T-helper 17 cell (primary cell): ENCODE measurements at places on chromosomes 16 and 17. TPM values are rescaled to one million over a fixed set of nuclear protein-coding genes. Genes with fewer than 3 reads are reported as not detected.

The TP53TG3B gene
- total RNA-seq, result not detected

The MEIOB gene
- total RNA-seq, result not detected

The HOXB1 gene
- total RNA-seq, result not detected

The PLA2G10 gene
- total RNA-seq, result not detected

The SDR42E1 gene
- total RNA-seq, result 4.9 TPM

The SPATA32 gene
- 0.17 TPM for total RNA-seq

GRCh38 chr17:74712756-74713155 is at the start of gene CD300LF:
Gene CD300LF, minus strand, starts transcription at chr17:74712923. Its CDS starts 57 bp downstream, at chr17:74712866.
- peaks cover 4% of the 10 kb centered on the region for H3K36me3 ChIP-seq
- peaks cover 22% of the 10 kb centered on the region for H3K27me3 ChIP-seq
- DNase-seq, result no peak
- H3K27ac ChIP-seq, result no peak within 1 kb of the TSS

DNA sequence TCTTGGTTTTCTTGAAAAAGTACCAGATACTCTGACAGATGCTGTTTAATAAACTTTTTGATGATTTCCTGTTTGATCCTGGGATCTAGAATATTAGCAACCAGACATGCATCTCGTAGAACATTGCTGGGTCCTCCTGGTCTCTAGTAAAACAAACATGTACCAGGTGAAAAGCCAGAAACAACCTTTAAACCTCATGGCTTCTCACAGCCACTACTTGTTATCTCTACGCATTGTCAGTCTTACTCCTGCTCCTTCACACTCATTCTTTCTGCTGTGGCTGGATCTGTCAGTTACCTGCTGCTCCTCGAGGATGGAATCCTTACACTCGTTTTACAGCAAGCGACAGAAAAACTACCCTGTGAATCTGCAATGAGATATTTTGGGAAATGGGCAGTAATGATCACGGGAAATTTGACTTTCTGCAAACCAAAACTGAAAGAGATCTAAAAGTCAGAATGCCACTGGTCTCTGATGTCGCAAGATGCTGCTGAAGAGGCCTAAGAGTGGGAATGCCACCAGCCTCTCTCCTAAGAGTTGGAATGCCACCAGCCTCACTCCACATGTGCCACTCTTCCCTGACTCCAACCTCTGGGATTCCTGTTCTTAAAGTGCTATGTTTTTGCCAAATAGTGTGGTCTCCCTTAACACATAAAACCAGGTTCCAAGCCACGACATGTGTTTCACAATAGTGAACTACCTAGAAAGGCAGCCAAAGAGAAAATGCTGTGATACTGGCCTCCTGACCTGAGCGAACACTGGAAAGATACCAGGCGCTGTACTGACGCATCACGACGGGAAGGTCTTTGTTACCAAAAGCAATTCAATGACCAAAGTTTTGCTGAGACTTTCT is 86.3 kb downstream of the VPS53 start:
- no peak for DNase-seq
- no peaks in the 10 kb centered on the region for H3K27me3 ChIP-seq
- peak overlapping the region; percentile 4 for H3K27ac ChIP-seq
- H3K4me1 ChIP-seq, result peaks cover 2% of the 10 kb centered on the region

DNA sequence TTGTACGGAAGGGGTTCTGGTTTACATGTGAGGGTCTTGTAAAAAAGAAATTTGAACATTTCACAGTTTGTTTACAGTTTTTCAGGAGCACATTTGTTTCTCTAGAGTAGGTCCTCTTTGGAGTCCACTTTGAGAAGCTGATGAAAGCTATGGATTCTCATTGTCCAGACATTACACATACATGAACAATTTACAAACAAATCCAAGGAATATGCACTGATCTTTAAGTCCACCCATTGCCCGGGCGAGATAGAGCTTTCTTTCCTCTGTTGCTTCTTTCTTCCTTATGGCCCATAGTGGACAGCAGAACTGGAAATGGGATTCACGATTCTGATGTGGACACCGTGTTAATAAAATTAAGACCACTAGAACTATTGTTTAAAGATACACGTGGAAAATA is 1.9 kb downstream of the DCAF7 start:
- peak overlapping the region; percentile 96 for H3K4me3 ChIP-seq
- peaks cover 41% of the 10 kb centered on the region for H3K4me1 ChIP-seq
- no peak for DNase-seq

DNA sequence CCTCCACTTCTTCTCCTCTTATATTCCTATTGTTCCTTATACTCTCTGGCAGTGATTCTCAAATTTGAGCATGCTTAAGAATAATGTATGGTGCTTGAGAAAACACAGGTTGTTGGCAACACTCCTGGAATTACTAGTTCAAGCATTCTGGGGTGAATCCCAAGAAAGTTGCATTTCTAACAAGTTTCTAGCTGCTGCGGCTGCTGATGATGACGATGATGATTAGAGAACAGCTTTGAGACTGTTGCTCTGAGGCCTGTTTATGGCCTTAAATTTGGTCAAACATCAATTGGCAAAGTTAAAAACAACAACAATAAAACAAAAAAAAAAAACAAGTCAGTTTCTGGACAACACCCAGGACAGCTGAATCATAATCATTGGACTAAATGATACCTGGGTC is 961.9 kb downstream of the CDH11 start:
- no peak overlapping the region for H3K4me3 ChIP-seq
- no peaks in the 10 kb centered on the region for H3K27me3 ChIP-seq
- no peaks in the 10 kb centered on the region for H3K36me3 ChIP-seq
- no peaks in the 10 kb centered on the region for H3K4me1 ChIP-seq
- no peak for DNase-seq
- no peak overlapping the region for H3K27ac ChIP-seq

DNA sequence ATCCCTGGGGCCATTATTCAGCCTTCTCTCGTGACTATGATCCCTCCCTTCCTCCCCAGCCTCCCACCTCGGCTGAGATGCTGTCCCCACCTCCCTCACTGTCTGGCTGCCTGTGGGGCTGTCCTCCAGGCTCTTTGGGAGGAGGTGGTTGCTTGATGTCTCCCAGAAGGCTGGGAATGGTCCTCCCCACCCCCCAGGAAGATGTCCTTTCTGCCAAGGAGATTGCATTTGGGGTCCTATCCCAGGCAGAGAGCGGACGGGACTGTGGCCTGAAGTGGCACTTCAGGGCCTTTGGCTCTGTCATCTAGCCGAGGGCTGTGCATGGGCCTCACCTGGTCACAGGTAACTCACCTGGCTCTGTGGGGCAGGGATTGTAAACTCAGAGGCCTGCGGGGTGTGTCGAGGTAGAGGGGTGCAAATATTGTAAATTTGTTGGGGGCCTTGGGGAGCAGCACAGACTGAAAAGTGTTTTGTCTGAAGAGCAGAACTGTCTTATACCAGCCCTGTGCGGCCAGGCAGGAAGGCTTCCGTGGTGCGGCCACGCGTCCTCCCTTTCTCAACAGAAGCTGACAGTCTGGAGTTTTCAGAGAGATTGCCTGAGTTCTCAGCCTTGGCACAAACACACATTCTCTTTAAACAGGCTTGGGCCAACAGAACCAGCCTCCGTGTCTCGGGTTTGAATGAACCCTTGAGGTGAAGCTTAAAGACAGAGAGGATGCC is 177.9 kb downstream of the SEC14L1 start:
- H3K36me3 ChIP-seq, result no peaks in the 10 kb centered on the region
- no peaks in the 10 kb centered on the region for H3K27me3 ChIP-seq
- H3K27ac ChIP-seq, result peak overlapping the region; percentile 94

DNA sequence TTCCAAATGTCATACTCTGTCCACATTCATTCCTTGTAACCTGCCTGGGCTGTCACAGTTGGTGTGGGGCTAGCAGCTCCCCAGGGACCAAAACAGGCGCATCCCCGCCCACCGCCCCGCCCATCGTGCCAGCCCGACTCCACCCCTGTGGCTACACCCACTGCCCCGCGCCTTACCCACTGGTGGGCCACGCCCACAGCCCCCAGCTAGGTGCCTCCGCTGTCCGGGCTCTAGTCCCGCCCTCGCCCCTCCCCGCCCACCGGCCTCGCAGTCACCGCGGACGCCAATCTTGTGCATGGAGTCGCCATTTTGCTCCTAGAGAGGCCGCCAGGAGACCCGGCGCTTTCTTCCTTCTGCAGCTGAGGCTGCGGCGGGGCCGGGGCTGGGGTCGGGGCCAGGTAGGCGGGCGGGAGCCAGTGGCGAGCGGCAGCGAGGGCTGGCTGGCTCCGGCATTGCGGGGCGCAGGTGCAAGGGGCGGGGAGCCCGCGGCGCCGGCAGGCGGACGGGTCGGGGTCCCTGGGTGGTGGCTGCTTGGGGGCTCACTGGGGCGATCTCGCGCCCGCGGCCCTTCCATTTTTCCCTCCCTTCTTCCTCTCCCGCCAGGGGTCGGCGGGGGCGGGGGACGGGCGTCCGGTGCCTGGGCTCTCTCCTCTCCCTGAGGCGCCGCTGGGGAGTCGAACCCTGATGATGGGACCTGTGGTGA is at the start of gene PRPSAP2:
PRPSAP2 (plus strand) TSS at position 268 of the 703 bp plus-strand sequence. CDS start 7,703 bp downstream, outside the sequence.
- no peaks in the 10 kb centered on the region for H3K27me3 ChIP-seq
- no peaks in the 10 kb centered on the region for H3K36me3 ChIP-seq
- peaks cover 40% of the 10 kb centered on the region for H3K4me1 ChIP-seq
- H3K27ac ChIP-seq, result peak within 1 kb of the TSS; percentile 87
- DNase-seq, result peak; percentile 94

- H3K27ac ChIP-seq, result peak overlapping the region; percentile 91
- H3K27me3 ChIP-seq, result no peaks in the 10 kb centered on the region
- H3K4me3 ChIP-seq, result peak overlapping the region; percentile 39
- H3K4me1 ChIP-seq, result peaks cover 18% of the 10 kb centered on the region
- DNase-seq, result no peak
Observed at GRCh38 chr17:81701288-81702071, 1.7 kb upstream of the MRPL12 start.

- H3K27ac ChIP-seq, result no peak overlapping the region
- no peaks in the 10 kb centered on the region for H3K27me3 ChIP-seq
- H3K4me1 ChIP-seq, result no peaks in the 10 kb centered on the region
- no peak overlapping the region for H3K4me3 ChIP-seq
Observed at GRCh38 chr17:13792314-13792713, 190.6 kb upstream of the HS3ST3A1 start.

GRCh38 chr17:78977997-78978973 is 1.4 kb downstream of the LGALS3BP start:
- no peak for DNase-seq
- no peaks in the 10 kb centered on the region for H3K36me3 ChIP-seq
- peak overlapping the region; percentile 83 for H3K4me3 ChIP-seq
- peak overlapping the region; percentile 84 for H3K27ac ChIP-seq
- H3K27me3 ChIP-seq, result no peaks in the 10 kb centered on the region

GRCh38 chr17:40110026-40110845 is 9.8 kb upstream of the NR1D1 start:
- no peak for DNase-seq
- no peaks in the 10 kb centered on the region for H3K36me3 ChIP-seq
- H3K27me3 ChIP-seq, result no peaks in the 10 kb centered on the region
- H3K27ac ChIP-seq, result peak overlapping the region; percentile 100
- H3K4me3 ChIP-seq, result peak overlapping the region; percentile 65
- peaks cover 70% of the 10 kb centered on the region for H3K4me1 ChIP-seq

- no peaks in the 10 kb centered on the region for H3K27me3 ChIP-seq
- H3K27ac ChIP-seq, result no peak overlapping the region
- no peak overlapping the region for H3K4me3 ChIP-seq
- H3K36me3 ChIP-seq, result no peaks in the 10 kb centered on the region
Observed at GRCh38 chr17:69227541-69227940, 1.1 kb downstream of the ABCA10 start.

DNA sequence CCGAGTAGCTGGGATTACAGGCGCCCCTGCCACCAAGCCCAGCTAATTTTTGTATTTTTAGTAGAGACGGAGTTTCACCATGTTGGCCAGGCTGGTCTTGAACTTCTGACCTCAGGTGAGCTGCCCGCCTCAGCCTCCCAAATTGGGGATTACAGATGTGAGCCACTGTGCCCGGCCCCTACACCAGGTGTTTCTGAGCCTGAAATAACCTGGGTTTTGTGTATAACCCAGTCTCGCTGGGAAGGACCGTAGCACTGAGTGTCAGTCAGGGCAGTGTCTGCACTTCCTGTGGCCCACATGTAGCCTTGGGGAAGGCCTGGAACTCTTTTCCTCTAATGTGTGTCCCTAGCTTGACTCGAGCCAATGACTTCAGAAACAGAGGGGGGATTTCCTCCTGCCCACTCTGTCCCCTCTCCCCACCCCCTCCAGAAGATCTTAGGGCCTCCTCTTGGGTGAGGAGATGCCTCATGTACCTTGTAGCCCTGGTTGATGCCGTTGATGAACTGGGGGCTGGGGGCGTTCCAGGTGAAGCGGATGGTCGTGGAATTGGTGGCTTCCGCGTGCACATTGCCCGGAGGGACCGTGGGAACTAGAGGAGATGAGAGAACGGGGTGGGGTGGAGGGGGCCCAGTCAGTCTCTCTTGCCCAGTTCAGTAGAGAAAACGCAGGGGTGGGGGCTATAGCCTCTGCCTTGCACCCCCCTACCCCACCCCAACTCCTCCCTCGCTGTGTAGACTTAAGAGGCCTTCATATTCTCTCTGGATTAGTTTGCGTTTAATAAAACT is 102.6 kb upstream of the CDC42EP4 start:
- H3K4me3 ChIP-seq, result no peak overlapping the region
- peaks cover 9% of the 10 kb centered on the region for H3K27me3 ChIP-seq
- H3K36me3 ChIP-seq, result no peaks in the 10 kb centered on the region
- no peak for DNase-seq

- H3K27ac ChIP-seq, result peak within 1 kb of the TSS; percentile 89
- peak within 1 kb of the TSS; percentile 92 for H3K4me3 ChIP-seq
- peaks cover 3% of the 10 kb centered on the region for H3K36me3 ChIP-seq
- H3K27me3 ChIP-seq, result no peaks in the 10 kb centered on the region
- peaks cover 14% of the 10 kb centered on the region for H3K4me1 ChIP-seq
- DNase-seq, result peak; percentile 77
Observed at GRCh38 chr16:88650749-88651275, at the start of gene CYBA. Gene CYBA, minus strand, starts transcription at chr16:88651053. Its CDS starts 40 bp downstream, at chr16:88651013.

- DNase-seq, result no peak
- no peak overlapping the region for H3K27ac ChIP-seq
- H3K36me3 ChIP-seq, result no peaks in the 10 kb centered on the region
- H3K27me3 ChIP-seq, result no peaks in the 10 kb centered on the region
- H3K4me3 ChIP-seq, result no peak overlapping the region
- no peaks in the 10 kb centered on the region for H3K4me1 ChIP-seq
Observed at GRCh38 chr16:560701-561412, 663 bp downstream of the PRR35 start.

DNA sequence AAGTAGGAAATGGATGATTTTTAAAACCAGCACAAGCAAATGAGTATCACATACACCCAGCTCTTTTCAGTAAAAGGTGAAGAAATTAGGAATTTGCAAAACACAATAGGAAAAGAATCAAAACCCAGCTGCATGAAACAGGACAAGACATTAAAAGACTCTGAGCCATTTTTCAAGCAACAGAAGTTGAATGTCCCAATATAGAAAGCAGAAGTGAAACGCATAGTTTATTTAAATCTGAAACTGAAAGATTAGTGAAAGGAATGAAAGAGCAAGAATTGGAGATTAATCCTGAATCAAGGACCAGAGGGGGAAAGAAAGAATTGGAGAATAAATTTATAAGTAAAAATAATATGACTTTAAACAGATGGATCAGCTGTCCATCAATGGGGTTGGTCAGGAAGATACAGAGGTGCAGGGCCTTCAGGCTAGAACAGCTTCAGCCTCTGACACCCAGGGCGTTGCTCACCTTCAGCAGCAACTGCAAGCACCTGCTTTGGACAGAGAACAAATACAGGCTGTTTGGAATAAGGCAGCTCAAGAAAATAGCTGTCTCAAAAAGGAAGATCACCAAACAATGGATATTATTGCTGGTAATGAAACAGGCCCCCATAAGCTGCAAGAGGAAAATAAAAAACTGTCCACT is 3.9 kb upstream of the ARHGAP17 start:
- H3K27ac ChIP-seq, result peak overlapping the region; percentile 95
- no peaks in the 10 kb centered on the region for H3K36me3 ChIP-seq
- no peaks in the 10 kb centered on the region for H3K27me3 ChIP-seq
- peaks cover 39% of the 10 kb centered on the region for H3K4me1 ChIP-seq
- peak overlapping the region; percentile 74 for H3K4me3 ChIP-seq
- DNase-seq, result no peak

- H3K4me3 ChIP-seq, result no peak overlapping the region
- H3K27me3 ChIP-seq, result no peaks in the 10 kb centered on the region
- H3K4me1 ChIP-seq, result peaks cover 12% of the 10 kb centered on the region
- H3K36me3 ChIP-seq, result no peaks in the 10 kb centered on the region
Observed at GRCh38 chr17:59004338-59005111, 102.2 kb downstream of the TRIM37 start.
